Gastrocnemius medialis (tissue), 4 donors: ENCODE measurements at places on chromosomes 3 and 15. TPM values are rescaled to one million over a fixed set of nuclear protein-coding genes. Genes with fewer than 3 reads are reported as not detected.

- DNase-seq = no peak
Measured at GRCh38 chr3:161920196-161920595, 423.6 kb downstream of the OTOL1 start.

SSR3 gene
- total RNA-seq = 91.5 TPM

RETNLB gene
- total RNA-seq = not detected

DNA sequence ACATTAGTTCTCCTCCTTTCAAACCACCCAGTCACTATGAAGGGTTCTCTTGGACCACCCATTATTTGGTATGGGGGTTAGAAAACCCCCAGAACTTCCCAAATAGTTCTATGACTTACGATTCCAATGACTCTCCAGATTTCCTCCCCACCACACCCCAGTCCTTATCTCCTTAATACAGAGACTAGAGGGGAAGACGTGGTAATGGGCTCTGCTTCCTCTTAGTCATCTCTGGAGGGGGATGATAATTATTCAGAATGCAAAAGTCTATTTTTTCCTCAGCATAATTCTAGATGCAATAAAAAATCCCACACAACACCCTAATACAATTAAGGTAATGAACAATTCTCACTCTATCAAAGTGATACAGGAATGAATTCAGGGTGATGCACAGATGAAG, 48.9 kb upstream of the CFAP161 start:
- no peak for DNase-seq

DNA sequence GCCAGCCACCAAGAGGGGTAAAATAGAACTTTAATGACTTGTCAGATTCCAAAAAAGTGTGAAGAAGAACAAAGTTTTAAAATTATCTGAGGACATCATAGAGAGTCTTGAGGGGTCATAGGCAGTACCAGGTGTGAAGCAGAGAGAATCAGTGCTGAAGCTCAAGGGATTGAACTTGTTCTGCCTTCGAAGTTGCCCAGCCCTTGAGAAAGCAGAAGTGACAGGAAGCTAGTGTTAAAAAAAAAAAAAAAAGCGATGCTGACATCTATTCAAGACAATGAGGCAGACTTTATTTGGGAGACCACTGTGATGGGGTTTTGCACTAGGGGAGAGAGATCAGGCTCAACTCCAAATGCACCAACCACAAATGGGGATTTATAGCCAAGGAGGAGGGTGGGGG, 21.8 kb downstream of the FBXO22 start:
- no peak for DNase-seq

CALML4 gene
- 1.7 TPM for total RNA-seq

DNA sequence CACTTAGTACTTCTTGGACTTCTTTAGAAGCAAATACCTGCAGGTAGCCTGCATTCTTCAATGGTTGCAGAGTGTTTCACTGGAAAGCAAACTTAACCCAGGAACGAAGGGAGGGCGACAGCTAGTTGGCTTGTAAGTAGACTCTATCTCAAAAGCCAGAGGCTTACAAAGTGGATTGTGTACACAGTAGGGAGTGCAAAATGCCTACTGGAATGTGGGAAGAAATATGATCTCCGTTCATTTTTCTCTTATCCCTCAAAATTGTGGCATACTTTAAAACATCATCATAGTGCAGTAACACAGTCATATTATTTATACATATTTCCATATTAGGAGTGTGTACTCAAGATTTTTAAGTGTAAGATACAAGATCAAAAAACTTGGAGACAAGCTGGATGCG, 155.7 kb downstream of the LIPC start:
- DNase-seq = no peak

DNA sequence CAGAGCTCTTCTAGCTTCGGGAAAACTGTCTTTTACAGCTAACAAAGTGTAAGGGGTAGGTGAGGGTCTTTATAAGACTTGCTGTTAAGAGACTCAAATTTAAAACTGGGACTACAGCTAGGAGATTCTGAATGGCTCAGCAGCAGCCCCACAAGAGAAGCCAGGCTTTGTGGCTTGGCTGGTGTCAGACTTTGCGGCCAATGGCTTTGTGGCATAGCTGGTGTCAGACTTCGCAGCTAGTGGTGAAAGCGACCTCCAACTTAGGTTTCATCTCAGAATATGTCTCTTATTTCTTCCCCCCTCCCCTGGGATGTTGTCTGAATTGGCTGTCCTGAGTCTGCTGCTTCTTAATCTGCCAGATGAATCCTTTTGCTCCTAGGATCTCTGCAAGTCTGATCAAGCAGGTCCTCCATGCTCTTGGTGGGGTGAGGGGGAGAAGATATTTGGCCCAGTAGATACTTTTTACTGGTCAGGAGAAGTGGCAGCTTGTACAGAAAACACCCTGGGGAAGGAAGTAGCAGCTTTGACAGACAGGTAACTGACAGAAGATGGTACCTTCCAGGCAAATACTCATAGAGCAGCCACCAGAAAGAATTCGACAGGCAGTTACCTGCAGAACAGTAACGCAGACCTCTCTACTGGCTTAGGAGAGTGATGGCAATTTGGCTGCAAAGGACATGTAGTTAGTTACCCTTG, 8.4 kb downstream of the BOC start:
- DNase-seq = no peak

RAB27A gene
- 1.6 TPM for total RNA-seq

ARL14 gene
- not detected for total RNA-seq
